Effector CD4-positive, alpha-beta T cell (primary cell): ENCODE measurements at places on chromosomes 5 and 9.

DNA sequence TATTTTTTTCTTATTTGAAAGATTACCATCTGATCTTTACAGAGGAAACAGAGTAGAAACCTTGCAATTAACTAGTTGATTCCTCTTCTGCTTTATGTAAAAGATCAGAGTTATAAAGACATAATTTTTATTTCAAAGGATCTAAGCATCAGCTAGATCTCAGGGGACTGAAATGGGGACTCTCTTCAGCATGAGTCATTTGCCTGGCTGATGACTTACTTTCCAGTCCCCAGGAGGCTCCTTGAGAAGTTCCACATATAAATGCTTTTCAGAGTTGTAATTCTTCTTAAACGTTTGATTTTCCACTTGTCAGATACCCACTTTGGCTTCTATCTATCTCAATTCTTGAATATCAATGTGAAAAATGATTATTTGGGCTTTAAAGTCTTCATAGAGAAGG, 389.4 kb downstream of the RAB3C start:
- DNase-seq, result no peak

GRCh38 chr9:120436446-120436845, 143.5 kb downstream of the CDK5RAP2 start:
- DNase-seq, result no peak

DNA sequence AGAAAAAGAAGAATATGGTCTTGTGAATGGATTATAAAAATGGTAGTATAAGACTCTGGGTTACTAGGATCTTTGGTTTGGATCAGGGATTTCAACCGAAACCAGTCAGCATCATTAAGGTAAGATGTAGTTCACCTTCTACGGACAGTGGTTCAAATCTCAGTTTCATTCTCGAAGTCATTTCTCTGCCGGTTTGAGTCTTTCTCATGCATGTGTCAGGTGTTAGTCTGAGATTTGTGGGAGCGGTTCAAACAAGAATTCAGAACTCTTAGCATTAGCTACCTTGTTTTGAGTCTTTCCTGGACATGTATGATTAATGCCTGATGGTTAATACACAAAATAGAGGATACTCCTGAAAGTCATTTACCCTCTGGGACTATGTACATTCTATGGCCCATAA, 735.9 kb upstream of the NUDT12 start:
- DNase-seq, result no peak

DNA sequence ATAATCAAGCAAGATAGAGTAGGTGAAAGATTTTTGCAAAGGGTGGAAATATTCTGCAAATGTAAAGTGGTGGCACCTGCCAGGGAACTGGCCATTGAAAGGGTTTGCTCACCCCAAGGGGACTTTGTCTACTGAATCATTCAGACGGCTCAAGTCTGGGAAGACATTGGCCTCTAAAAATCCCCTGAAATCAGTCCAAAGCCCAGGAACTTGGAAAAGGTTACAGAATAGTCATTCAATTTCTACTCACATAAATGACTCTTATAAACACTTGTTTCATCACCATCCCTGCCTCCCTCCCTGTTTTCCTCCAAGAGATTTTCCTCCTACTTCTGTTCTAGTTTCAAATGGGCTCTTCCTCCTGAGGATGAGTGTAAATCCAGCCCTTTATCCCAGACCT, 28.5 kb downstream of the ZNF366 start:
- DNase-seq, result no peak
